Body of pancreas (tissue), 4 donors: ENCODE measurements at places on chromosomes 2 and 18. TPM values are rescaled to one million over a fixed set of nuclear protein-coding genes. Genes with fewer than 3 reads are reported as not detected.

Gene CARF
- 2.6 TPM for total RNA-seq

Gene PTPRN
- 18.7 TPM for total RNA-seq

- no peaks in the 10 kb centered on the region for H3K36me3 ChIP-seq
- DNase-seq, result no peak
- H3K27ac ChIP-seq, result no peak overlapping the region
- no peaks in the 10 kb centered on the region for H3K27me3 ChIP-seq
- H3K4me3 ChIP-seq, result no peak overlapping the region
Observed at GRCh38 chr2:162537651-162538050, 193.7 kb downstream of the GCA start.

- H3K4me3 ChIP-seq, result no peak overlapping the region
- DNase-seq, result no peak
- peaks cover 6% of the 10 kb centered on the region for H3K36me3 ChIP-seq
Observed at GRCh38 chr2:201378496-201379397, 21.6 kb upstream of the FLACC1 start.

DNA sequence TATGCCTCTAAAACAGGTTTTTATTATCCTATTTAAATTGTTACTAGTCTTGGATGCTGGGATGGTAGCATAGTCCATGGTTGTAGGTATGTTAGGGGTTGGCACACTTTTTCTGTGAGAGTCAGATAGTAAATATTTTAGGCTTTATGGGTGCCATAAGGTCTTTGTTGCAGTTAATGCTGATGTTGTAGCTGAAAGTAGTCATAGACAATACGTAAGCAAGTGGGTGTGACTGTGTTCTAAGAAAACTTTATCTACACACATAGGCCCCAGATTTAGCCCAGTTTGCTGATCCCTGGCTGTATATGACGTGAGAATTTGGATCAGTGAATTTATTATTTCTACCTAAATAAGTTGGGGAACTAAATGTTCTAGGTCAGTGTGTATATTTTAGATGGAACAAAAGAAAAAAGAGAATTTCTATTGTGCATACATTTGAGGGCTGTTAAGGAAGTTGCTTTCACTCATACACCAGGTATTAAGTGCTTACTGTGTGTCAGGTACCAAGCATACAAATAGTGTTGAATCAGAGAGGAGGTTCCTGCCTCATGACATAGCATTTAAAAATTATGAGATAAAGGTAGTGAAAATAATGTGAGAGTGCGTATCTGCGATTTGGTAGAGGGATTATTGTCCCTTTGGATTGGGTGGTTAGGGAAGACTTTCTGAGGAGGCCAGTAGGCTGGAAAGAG is 39.4 kb downstream of the AGFG1 start:
- no peaks in the 10 kb centered on the region for H3K36me3 ChIP-seq
- no peak for DNase-seq
- no peak overlapping the region for H3K27ac ChIP-seq
- no peak overlapping the region for H3K4me3 ChIP-seq

DNA sequence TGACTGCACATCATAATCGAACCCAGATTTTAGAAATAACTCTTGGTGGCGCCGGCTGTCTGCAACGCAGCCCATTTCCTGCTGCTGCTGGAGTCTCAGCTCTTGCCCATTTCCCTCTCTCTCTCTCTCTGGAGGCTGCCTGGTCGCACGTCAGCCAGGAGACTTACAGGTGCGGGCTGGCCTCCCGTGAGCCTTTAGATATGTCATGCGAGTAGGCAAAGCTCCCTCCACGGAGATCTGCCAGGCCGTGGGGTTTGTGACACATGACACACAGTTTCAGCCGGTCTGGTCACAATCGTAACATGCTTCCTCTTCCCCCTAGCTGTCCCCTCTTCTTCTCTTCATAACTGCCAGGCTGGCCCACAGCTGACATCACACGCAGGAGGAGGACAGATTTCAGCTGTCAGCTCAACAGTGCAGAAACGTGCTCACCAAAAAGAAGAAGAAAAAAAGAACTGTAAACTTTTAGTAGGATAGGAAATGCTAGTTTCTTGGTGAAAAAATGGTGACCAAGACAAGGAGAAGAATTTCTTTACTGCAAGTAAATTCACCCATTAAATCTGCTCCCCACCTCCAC is 489.3 kb downstream of the ZNF516 start:
- H3K27ac ChIP-seq, result no peak overlapping the region
- peaks cover 6% of the 10 kb centered on the region for H3K4me1 ChIP-seq
- H3K4me3 ChIP-seq, result no peak overlapping the region
- no peaks in the 10 kb centered on the region for H3K27me3 ChIP-seq
- H3K36me3 ChIP-seq, result no peaks in the 10 kb centered on the region
- no peak for DNase-seq

DNA sequence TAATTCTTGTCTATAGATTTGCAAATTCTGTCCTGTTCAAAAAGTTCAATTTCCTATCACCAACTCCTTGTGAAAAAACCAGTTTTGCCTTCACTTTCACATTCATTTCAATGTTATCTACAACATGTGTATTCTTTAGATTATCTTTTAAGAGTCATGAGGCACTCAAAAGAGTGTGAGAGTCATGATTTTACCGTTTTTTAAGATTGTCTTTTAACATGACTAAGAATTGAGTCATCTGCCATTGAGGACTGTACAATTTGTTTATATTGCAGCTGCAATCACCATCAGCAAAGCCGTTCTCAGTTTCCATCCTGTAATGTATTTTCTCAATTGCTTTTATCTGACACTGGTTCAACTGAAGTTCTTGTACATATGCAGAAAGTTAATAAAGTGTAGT is 275.8 kb downstream of the LNPK start:
- no peaks in the 10 kb centered on the region for H3K27me3 ChIP-seq
- no peaks in the 10 kb centered on the region for H3K4me1 ChIP-seq
- no peak for DNase-seq
- H3K36me3 ChIP-seq, result no peaks in the 10 kb centered on the region
- no peak overlapping the region for H3K27ac ChIP-seq

GRCh38 chr2:1770566-1771380 is 26.5 kb upstream of the PXDN start:
- no peak overlapping the region for H3K27ac ChIP-seq
- no peaks in the 10 kb centered on the region for H3K4me1 ChIP-seq
- no peak overlapping the region for H3K4me3 ChIP-seq
- H3K27me3 ChIP-seq, result no peaks in the 10 kb centered on the region
- H3K36me3 ChIP-seq, result no peaks in the 10 kb centered on the region
- DNase-seq, result no peak

GRCh38 chr18:28175930-28176697 is 816 bp downstream of the CDH2 start:
- peaks cover 28% of the 10 kb centered on the region for H3K4me1 ChIP-seq
- DNase-seq, result no peak
- H3K27ac ChIP-seq, result no peak overlapping the region
